ENCODE measurements at places on chromosomes 12 and 14.

DNA sequence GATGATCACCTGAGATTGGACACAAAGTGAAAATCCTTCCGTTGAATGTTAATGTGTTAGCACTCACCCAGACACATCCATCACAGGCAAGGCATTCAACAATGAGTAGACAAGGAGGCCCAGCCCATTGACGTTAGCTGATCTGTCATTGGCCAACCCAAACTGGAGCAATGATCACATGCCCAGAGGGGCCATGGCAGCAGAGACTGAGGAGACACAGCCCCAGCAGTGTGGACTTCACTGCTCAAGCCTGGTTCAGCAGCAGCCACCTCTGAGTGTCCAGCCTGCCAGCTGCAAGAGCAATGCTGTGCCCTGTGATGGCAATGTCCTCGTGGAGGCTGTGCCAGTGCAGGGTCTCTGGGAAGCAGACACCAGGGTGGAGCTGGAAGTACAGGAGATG lies 622.2 kb downstream of the AACS start:
- DNase-seq: no peak
- H3K4me1 ChIP-seq: no peaks in the 10 kb centered on the region
- H3K27me3 ChIP-seq: peaks cover 54% of the 10 kb centered on the region
- H3K4me3 ChIP-seq: no peak overlapping the region

DNA sequence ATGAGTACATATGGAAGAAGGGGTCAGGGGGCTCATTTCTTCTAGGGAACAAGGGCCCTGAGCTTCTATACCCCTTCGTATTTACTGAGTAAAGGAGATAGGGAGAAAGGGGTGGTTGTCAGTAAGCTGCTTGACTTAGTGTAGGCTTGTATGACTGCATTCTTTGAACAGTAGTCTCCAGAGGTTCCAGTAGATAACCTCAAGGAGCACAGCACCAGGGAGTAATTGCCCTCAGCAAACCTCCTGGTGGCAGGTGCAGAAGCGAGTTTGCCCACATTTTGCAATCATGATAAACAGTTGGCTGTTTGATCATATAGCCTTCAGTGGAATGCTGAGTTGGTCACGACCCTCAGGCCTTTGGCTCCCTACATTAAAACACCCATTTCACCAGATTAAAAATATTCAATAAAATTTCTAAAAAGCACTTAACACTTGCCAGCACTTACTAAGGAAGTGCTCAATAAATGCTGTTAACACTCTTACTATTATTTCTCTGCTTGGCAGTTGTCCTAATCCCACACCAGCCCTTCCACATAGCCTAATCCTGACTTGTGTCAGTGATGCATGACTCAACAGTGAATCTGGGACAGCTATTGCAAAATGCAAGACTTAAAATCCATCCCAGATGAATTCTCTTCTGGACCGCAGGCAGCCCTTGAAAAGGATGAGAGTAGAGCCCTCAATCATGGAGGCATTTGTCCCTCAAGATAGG lies 3.7 kb upstream of the DHRS4L2 start:
- DNase-seq: no peak
- H3K27ac ChIP-seq: no peak overlapping the region
- H3K4me1 ChIP-seq: peaks cover 16% of the 10 kb centered on the region
- no peak overlapping the region for H3K4me3 ChIP-seq
- H3K27me3 ChIP-seq: no peaks in the 10 kb centered on the region
- H3K36me3 ChIP-seq: peaks cover 11% of the 10 kb centered on the region

GRCh38 chr14:100083706-100084105 lies 18.5 kb downstream of the EVL start:
- DNase-seq: no peak
- H3K4me3 ChIP-seq: no peak overlapping the region
- peaks cover 42% of the 10 kb centered on the region for H3K4me1 ChIP-seq
- H3K36me3 ChIP-seq: peaks cover 28% of the 10 kb centered on the region
- H3K27ac ChIP-seq: peak overlapping the region; percentile 76

DNA sequence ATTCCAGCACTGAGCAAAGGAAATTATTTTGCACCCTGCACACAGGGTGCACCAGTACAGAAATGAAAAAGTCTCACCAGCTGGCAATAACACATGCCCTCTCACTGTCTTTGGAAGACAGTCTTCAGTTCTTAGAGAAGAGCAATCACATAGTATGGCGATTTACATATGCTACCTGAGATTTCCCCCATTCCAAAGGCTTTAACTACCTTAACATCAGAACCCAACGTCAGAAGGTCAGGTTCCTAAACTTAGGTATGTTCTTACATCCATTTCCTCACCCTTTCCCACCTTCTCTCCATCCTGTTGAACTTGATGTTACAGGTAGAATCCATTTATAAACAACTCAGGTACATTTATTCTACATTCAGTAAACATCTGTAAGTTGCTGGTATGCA lies 167.8 kb downstream of the PAWR start:
- H3K4me1 ChIP-seq: peaks cover 5% of the 10 kb centered on the region
- no peak overlapping the region for H3K27ac ChIP-seq
- no peaks in the 10 kb centered on the region for H3K27me3 ChIP-seq
- no peak overlapping the region for H3K4me3 ChIP-seq

- DNase-seq: no peak
- no peaks in the 10 kb centered on the region for H3K27me3 ChIP-seq
- H3K4me1 ChIP-seq: peaks cover 16% of the 10 kb centered on the region
- peaks cover 3% of the 10 kb centered on the region for H3K36me3 ChIP-seq
Observed at GRCh38 chr14:90756755-90757345, 59.4 kb downstream of the TTC7B start.

DNA sequence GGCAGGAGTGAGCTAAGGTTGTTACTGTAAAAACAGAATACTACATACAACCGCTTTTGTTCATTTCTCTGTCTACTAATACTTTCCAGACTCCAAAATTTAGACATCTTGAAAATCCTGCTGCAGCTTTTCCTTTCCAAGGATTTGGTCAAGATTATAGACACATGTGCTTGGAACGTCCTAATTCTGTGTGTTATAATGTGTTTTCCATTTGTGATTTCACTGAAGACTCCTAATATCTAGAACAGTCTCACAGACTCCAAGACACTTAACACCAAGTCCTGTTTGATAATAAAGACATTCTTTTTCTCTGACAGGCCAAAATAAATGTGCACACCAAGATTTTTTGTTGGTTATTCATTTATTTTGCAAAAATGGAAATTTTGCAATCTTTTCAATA lies 41.8 kb upstream of the TMTC2 start:
- H3K27ac ChIP-seq: no peak overlapping the region
- DNase-seq: no peak
- H3K4me3 ChIP-seq: no peak overlapping the region
- H3K4me1 ChIP-seq: no peaks in the 10 kb centered on the region
- no peaks in the 10 kb centered on the region for H3K36me3 ChIP-seq
- H3K27me3 ChIP-seq: no peaks in the 10 kb centered on the region

- no peaks in the 10 kb centered on the region for H3K36me3 ChIP-seq
- no peak overlapping the region for H3K27ac ChIP-seq
- no peak overlapping the region for H3K4me3 ChIP-seq
- no peak for DNase-seq
Observed at GRCh38 chr14:56087671-56088471, 30.3 kb upstream of the PELI2 start.

GRCh38 chr12:10847744-10848143 lies 1.5 kb downstream of the PRR4 start:
- no peak overlapping the region for H3K4me3 ChIP-seq
- no peaks in the 10 kb centered on the region for H3K4me1 ChIP-seq
- H3K36me3 ChIP-seq: peaks cover 29% of the 10 kb centered on the region
- DNase-seq: no peak
